ENCODE measurements at places on chromosomes 4 and X.

DNA sequence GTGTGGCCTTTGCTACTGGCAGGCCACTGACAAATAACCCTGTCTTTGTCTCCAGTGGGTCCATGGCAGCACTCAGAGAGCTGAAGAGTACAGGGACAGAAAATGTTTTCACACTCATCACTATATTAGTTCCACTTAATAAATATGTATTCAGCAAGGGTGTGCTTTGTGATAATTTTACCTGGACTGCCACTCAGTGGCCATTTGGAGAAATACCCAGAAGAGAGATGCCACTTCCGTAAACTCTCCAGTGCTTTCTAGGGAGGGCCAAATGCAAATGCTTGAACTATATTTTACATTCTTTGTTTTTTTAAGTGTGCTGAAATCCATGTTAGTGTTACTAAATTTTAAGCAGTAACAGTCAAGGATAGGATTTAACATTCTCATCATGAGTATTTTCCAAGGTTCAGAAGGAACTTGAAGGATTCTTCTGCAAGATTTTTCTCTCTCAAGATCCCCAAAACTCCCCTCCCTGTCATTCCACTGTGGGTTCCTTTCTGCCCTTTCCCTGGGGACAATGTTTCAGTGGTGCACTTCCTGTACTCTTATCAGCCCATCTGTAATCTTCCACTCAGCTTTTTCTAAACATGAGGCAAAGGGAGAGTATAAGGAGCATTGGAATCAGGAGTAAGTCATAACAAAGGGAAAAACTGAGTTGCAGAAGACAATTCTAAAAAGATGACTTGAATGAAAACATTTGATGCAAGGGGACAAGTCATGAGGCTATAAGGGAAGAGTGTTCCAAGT lies 46.0 kb downstream of the TFDP3 start:
- DNase-seq = peak; percentile 34

DNA sequence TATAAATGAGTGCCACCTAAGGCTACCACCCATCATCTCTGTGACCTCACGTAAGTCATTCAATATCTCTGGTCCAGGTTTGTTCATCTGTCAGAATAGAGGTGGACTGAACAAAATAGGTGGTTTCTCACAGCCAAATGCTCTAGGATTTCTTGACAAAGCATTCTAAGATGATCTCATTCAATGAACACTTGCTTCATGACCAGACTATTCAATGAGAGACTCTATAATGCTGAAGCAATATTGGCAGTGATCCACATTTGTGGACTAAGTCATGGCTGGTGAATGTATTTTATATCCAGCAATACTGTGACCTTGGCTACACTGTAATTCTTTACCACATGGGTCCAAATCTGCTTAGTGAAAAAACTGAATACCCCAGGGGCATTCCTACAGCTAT lies 37.9 kb downstream of the LDB2 start:
- DNase-seq = peak; percentile 96

GRCh38 chr4:81432825-81433224 lies 38.9 kb downstream of the RASGEF1B start:
- DNase-seq = no peak

DNA sequence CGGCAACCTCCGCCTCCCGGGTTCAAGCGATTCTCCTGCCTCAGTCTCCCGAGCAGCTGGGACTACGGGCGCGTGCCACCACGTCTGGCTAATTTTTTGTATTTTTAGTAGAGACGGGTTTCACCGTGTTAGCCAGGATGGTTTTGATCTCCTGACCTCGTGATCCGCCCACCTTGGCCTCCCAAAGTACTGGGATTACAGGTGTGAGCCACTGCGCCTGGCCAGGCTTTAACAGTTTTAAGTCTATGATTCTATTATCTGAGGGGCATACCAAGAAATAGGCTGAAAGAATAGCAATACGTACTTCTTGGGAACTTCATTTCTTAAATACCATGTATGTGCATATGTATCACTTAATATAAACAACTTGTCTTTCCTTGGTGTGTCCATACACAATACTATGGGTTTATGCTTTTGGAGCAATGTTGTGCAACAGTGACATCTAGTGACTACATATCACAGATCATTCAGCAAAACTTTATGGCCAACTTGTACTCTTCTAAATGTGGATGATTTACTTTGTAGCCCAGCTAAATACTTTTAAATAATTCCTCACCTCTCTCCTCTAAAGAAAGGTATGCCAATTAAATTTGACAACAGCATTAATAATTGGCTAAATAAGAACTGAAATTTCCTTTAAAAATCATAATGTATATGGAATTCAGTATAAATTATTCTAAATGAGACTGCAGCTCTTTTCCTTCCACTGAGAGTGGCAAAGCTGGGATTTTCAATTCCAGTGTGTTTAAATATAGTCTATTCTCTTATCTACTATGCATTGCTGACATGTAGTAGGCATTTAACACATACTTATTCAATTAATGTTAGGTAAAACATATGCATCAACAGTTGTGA lies 10.4 kb downstream of the SLC9B1 start:
- peak; percentile 75 for DNase-seq

DNA sequence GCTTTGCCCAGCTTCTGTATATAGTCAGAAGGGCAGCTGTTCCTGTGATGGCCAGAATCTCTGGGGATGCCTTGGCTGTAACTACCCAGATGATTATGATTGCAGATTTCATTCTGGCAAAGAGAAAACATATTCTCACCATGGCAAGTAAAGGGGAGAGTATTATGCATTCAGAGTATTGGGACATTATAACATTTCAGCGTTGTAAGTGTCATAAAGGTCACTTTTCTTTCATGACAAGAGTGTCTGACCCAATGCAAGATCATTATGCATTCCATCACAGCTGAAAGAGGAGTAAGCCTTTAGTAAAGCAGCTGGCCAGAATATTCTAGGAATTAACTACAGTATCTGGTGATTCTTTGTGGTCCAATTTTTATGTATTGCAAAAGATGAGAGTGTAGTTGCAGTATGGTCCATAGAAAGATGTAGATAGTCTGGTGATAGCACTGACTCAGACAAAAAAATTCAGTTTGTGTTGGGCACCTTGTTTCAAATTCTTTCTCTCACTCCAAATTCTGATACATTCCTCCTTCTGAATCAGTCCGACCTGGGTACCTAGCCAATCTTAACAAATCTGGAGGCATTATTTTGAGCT lies 2366.3 kb downstream of the PCDH7 start:
- no peak for DNase-seq

- no peak for DNase-seq
These were observed 9.8 kb downstream of the SLC4A4 start for GRCh38 chr4:71348586-71348985.

GRCh38 chrX:118164138-118164537 lies 47.5 kb upstream of the KLHL13 start:
- DNase-seq = peak; percentile 10

- peak; percentile 83 for DNase-seq
These were observed 56.5 kb downstream of the SNX25 start for GRCh38 chr4:185265942-185266341.

DNA sequence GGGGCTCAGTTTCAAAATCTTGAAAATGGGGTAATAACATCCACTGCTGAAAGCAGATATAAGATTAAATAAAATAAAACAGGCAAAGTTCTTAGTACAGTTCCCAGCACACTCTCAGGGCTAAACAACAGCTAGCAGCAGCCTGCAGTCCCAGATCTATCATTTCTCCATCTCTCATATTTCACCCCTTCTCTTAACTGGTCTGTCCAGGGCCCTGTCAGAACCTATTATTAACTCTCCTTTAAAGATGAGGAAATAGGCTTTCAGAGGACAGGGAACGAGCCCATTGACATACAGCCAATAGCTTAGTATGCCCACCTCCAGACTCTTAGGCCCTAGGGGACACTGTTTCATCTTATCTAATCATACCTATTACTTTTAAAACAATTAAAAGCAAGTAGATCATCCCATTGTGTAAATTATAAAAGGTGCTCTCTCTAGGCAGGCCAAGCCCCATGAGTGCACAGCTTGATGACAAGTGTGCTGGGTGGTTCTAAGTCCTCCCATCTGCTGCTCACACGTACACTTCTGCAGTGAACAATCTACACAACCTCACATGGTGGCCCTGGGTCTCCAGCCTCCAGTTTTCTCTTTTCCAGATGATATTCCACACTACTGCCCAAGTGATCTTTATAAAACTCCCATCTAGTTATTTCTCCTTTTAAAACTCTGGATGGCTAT lies 119.0 kb downstream of the APBB2 start:
- DNase-seq = peak; percentile 19

- DNase-seq = peak; percentile 86
These were observed 20.1 kb upstream of the SASH3 start for GRCh38 chrX:129759576-129760061.

DNA sequence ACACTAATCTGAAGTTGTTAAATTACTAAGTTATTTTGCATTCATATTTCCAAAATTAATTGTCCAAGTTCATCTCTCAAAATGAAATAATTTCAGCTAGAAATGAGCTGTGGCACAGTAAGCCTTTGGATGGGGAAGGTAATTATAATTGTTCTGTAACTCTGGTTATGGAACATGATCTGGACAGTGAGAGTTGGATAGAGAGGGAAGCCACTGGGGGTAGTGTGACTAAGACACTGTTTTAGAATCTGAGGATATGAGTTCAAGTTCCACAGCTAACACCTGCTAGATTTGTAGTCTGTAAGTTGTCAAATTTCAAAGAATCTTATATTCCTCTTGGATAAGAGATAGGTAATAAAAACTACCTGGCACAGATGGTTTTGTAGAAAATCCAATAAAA lies 49.5 kb downstream of the DMD start:
- no peak for DNase-seq

DNA sequence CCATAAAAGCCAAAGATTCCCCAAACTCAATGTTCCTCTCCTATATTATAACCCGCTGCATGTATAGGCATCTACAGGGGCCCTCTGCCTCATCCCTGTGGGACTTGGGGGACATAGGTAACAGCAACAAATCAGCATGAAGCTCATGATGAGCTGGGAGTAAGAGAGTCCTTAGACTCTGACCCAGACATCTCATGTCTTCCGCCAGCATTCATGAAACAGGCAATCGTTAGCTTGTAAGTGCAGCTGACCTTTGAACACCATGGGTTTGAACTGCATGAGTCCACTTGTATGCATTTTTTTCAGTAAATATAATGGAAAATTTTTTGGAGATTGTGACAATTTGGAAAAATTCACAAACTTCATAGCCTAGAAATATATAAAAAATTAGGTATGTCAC lies 10.4 kb upstream of the SCOC start:
- DNase-seq = no peak

DNA sequence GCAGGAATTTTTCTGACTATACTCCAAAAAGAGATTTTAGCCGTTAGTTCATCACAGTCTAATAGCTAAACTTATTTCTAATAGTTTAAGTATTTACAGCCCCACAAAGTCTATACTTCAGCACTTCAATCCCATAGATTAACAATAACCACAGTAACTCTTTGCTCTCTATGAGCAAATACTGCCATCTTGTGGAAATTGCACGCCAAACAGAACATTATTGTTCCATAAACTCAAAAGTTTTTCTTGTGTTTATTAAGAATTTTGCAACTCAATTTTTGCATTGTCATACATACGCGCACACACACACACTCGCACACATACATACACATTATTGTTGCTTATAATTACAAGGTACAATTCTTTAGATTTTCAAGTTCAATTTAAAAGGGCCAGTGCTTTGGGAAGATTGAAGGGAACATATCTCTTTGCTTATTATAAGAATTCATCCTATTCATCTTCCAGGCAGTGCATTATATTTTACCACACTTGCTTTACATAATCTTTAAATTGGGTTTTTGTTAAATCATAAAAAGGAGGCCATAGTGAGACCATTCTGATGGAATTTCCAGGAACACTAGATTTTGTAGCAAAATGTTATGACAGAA lies 63.8 kb upstream of the ATOH1 start:
- peak; percentile 36 for DNase-seq

DNA sequence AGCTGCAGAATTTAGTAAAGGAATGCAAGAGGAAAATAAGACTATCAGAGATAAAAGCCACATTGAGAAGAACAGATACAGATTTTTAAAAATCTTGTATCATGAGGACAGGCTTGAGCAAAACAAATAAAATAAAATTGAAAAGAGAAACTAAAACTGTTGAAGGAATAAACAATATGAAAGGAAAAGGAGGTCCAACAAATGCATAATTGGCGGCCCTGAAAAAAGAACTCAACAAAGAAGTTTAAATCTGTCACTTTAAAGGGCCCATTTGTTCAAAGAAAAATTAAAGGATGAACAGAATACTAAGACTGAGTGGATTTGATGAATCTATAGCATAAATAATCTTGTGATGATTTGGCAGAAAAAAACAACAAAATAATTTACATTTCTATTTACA lies 36.5 kb downstream of the TMPRSS11B start:
- peak; percentile 2 for DNase-seq

- no peak for DNase-seq
These were observed 81.1 kb downstream of the FAM47B start for GRCh38 chrX:35023683-35024082.

DNA sequence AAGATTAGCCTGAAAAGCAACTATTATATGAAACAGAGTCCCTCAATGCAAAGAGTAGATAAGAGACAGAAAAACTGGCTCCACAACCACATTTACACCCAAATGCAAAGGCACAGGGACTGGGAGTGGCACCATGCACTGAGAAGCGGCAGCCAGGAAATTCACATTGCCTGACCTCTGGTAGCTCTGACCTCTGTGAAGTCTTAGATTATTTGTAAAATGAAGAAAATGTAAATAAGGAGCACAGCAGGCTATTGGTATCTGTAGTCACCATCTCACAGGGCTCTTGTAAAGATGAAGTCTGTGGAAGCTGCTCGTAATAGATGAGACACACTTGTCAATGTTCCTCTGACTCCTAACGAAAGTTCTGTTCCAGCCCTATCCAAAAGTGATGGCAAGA lies 69.7 kb downstream of the FAT1 start:
- DNase-seq = no peak

GRCh38 chrX:135974279-135974856 lies 580 bp upstream of the MMGT1 start:
- peak; percentile 49 for DNase-seq

- DNase-seq = no peak
These were observed 38.5 kb downstream of the CHRNA9 start for GRCh38 chr4:40373636-40374035.

GRCh38 chrX:110536816-110537215 lies 178.2 kb downstream of the RTL9 start:
- DNase-seq = no peak

GRCh38 chr4:78938474-78938867 lies 767 bp downstream of the PAQR3 start:
- peak; percentile 5 for DNase-seq

DNA sequence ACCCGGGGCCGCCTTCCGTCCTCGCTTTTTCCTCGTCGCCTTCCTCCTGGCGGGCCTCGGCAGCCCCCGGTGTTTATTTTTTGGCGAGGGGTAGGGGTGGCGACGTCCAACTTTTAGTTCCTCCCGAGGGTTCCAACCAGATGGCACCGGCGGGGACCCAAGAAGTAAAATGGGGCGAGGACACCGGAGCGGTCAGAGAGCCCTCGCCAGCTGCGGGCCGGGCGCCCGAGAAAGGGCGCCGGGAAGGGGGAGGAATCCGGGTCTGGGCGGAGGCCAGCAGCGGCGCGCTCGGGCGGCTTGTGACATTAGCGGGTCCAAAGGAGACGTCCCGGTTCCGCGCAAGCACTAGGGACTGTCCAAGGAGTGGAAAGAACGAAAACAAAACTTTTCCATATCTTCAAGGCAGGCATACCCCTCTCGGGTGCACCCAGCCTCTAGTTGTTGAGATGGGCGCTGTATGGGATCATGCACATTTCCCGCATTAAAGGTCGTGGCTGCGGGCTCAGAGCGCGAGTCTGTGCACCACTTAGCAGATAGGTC lies 691 bp upstream of the USP46 start:
- peak; percentile 36 for DNase-seq
